Cardiac septum (tissue), 1 donor: ENCODE measurements at places on chromosomes 16 and 17. TPM values are rescaled to one million over a fixed set of nuclear protein-coding genes. Genes with fewer than 3 reads are reported as not detected.

- no peak for DNase-seq
These were observed 83.5 kb downstream of the RBFOX3 start for GRCh38 chr17:79527306-79527705.

Gene CNGB1
- not detected for total RNA-seq

- DNase-seq, result no peak
These were observed 15.6 kb downstream of the RNF112 start for GRCh38 chr17:19426631-19427030.

Gene TAT
- total RNA-seq, result not detected

GRCh38 chr17:52228823-52229222, 70.3 kb upstream of the CA10 start:
- no peak for DNase-seq

Gene KIF2B
- not detected for total RNA-seq

GRCh38 chr16:12708266-12708665, 95.4 kb downstream of the CPPED1 start:
- DNase-seq, result peak; percentile 6

DNA sequence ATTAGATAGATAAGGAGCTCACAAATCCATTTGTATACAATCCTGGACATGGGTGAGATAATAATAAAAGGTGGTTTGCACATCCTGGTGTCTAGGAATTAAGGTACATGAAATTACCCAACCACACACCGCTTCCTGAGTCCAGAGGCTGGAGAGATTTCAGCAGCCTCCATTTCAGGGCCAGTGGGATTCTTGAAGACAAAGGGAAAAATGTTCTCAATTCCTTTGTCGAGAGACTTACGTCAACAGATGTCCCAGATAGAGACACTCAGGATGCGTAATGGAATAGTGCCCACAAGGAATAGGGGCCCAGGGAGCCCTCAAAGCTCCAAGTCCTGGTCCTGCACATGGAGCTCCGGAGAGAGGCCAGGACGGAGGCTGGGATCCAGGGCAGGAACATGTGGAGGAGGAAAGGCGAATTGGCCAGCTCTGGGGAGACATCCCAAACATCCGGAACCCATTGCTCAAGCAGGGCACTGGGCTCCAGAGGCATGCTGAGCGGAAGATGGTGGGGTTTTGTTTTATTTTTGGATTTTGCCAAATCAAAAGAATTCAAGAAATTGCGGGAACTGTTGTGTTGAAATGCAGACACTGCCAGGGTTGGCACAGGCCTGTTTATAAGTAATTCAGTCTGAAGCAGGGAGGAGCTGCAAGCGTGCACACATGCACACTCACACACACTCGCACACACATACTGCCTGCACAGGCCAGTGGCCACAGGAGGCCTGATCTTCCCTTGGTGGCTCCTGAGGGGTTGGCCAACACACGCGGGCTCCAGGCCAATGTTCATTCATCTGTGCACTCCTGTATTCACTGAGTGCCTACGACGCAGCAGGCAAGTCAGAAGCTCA, 97.2 kb downstream of the NOG start:
- no peak for DNase-seq

GRCh38 chr17:19727501-19728078, 11.2 kb upstream of the SLC47A2 start:
- DNase-seq, result no peak

Gene TMEM88
- 14.7 TPM for total RNA-seq

GRCh38 chr17:40264458-40265185, 23.1 kb upstream of the CDC6 start:
- no peak for DNase-seq

DNA sequence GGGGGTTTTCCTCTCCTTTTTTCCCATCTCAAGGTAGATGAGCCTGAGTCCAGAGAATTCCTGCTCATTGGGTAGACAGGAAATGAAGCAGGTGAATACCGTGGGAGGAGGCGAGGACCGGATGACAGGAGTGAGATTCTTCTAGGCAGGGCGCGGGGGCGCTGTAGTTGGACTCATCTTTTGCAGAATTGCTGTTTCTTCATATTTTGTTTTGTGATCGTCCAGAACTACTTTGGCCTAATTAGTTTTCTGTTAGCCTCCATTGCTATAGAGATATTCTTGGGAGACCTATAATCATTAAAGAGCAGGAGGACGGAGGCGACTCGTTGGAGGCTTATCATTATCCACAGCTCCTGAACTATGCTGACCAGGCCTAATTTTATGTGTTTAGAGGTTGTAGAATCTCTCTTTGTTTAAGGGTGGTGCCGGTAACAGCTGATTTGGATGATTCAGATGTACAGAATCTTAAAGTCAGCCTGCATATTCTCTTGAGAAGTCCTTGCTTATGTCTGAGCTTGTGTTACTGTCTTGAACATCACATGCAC, 650 bp downstream of the ATP6V0A1 start:
- DNase-seq, result peak; percentile 77

DNA sequence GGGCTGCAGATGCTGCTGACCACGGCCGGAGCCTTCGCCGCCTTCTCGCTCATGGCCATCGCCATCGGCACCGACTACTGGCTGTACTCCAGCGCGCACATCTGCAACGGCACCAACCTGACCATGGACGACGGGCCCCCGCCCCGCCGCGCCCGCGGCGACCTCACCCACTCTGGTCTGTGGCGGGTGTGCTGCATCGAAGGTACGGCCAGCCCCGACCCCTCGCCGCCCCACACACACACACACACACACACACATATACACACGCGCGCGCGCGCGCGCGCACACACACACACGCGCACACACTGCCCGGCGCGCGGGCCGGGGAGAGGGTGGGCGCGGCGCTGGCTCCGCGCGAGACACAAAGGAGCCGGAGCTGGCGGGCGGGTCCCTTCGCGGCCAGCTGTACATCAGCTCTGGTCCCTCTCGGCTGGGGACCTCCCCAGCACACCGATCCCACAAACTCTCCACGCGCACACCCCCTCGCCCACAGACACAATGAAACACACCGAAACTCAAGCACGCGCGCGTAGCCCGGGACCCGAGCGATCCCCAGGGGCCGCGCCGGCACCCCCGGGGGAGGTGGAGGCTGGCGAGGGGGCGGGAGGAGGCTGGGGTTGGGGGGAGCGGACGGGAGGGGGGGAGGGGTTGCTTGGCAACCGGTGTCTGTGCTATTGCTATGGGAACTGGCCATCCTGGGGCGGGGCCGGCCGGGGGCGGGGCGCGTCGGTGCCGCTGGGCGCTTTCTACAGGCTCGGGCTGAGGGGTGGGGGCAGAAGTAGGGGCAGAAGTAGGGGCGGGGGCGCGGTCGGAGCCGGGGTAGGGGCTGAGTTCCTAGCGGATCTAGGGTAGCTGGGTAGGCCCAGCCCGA, 658 bp downstream of the CACNG4 start:
- no peak for DNase-seq
